Posterior cingulate gyrus (tissue), 11 donors: ENCODE measurements at places on chromosomes 12 and 14.

DNA sequence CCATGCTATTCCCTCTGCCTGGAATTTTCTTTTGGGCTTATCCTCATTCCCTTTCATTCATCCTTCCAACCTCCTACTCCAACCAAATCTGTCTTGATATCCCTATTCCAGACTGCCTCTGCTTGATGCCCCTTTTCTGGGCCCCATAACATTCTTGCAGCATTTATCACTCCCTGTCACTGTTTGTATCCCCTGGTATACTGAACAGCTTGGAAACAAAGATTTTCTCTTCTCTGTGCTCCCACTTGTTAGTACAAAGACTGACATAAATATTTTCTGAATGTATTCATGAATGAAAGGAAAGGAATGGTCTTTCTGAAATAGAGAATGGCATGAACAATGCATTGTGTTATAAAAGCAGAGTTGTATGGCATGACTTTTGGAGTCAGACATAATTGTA, 7.5 kb downstream of the IRAK4 start:
- no peak for DNase-seq

DNA sequence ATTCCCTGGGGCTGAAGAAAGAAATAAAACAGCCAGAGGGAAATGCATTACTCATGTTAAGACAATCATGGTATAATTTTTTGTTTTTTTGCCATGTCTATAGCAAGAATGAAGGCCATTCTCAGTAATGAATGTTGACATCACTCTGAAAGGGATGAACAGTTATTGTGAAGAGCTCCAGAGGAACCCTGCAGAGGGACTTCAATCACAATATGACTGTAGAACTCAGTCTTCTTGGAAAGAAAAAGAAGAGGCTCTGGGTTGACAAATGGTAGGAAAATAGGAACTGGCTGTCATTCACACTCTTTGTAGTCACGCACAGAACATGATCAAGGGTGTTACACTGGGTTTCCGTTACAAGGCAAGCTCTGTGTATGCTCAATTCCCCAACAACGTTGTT, 73.8 kb upstream of the DACT1 start:
- DNase-seq, result no peak

DNA sequence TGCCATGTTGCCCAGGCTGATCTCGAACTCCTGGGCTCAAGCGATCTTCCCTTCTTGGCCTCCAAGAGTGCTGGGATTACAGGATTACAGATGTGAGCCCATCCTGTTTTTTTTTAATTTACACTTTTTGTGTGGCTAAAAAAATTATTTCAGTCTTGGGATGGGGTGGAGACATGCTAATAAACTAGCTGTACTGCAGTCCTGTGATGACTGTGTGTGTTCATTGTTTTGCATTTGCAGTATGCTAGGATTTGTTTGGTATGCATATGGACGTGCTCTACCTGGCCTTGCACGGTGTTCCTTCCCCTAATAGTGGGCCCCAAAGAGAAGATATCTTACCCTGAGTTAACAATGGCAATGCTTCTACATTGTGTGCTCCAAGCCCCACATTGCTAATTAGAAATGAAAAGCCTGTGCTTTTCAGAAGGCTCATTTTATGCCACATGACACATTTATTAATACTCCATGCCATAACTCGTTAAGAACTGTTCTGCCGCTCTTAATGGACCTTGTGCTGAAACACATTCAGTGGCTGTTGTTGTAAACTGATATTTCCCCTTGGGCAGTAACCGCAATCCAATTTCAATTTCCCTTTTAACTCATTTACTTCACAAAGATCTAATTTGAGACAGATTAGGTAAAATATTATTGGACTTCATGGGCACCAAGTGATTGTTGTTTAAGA, 86.4 kb downstream of the SCN8A start:
- no peak for DNase-seq

DNA sequence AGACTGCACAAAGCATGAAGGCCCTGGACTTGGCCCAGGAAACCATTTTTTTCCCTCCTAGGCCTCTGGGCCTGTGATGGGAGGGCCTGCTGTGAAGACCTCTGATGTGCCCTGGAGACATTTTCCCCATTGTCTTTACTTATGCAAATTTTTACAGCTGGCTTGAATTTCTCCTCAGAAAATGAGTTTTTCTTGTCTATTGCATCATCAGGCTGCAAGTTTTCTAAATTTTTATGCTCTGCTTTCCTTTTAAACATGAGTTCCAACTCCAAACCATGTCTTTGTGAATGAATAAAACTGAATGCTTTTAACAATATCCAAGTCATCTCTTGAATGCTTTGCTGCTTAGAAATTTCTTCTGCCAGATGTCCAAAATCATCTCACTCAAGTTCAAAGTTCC, 43.7 kb upstream of the TRHDE start:
- no peak for DNase-seq

GRCh38 chr12:76024102-76024781, 7.3 kb downstream of the PHLDA1 start:
- DNase-seq, result no peak

DNA sequence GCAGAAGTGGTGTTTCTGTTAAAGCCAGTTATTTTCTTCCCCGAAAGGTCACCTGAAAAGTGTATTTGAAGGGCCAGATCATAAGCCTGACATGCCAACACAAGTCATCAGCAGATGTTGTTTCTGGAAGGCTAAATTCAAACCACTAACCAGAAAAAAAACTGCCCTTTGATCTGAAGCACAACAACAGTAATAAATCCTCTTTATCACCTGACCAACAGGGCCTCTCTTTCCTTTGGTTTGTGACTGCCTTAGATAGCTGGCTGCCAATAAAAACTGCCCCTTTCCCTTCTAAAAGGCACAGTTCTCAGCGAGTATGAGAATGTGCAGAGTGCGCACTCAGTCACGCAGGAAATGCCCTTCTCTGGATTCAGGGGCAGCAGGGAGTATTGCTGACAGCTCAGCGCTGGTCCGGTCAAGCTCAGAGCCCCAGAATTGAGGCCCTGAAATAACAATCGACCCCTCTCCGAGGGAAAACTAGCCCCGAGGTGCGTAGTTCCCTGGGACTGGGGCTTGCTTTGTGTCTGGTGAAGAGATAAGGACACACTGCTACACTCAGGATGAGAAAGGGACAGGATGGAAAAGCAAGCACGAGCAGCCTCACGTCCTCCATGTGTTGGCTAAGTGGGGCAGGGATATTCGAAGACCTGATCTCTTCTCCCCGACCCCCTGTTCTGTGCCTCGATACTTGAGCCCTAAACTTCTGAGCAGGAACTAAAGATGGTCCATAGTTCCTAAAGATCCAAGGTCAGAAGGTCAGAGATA, 184.2 kb upstream of the GZMB start:
- DNase-seq, result no peak

- no peak for DNase-seq
Measured at GRCh38 chr12:51382173-51382572, 9.0 kb downstream of the GALNT6 start.

GRCh38 chr14:38873941-38874612, 229.0 kb downstream of the SEC23A start:
- DNase-seq, result no peak

DNA sequence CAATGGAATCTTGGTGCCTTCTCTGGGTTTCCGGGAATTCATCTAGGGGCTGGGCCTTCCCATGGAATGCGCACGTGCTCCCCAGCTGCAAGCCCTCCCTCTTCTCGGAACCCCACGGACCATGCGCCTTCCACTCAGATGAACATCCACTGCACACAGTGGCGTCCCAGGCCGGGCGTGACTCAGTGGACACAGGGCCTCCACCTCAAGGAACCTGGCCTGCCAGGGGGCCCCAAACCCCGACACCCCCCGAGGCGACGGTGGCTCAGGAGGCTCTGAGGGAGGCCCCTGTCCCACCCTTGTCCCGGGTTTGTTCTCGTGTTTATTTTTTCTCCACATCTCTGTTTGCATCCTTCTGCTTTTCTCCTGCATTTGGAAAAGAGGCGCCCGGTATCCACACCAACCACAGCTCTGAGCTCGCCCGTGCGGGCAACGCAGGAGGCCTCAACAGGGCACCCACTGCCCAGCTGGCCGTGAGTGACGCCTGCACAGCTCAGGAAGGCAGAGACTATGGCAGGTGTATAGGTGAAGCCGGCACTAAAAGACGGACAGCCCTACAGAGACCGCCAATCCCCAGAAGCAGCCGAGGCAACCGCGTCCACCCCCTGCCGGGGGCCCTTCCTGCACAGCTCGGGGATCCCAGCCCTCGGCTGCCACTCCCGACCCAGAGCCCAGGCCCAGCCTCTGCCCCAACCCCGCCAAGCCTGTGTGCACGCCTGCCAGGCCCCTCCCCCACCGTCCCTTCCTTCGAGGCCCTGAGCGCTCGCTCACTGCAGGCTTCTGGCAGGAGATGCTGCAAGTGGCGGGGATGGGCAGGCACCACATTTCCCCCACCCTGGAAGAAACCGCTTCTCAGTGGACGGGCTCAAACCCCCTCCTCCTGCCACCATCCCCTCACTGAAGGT, 23.8 kb upstream of the GALNT9 start:
- DNase-seq, result no peak

DNA sequence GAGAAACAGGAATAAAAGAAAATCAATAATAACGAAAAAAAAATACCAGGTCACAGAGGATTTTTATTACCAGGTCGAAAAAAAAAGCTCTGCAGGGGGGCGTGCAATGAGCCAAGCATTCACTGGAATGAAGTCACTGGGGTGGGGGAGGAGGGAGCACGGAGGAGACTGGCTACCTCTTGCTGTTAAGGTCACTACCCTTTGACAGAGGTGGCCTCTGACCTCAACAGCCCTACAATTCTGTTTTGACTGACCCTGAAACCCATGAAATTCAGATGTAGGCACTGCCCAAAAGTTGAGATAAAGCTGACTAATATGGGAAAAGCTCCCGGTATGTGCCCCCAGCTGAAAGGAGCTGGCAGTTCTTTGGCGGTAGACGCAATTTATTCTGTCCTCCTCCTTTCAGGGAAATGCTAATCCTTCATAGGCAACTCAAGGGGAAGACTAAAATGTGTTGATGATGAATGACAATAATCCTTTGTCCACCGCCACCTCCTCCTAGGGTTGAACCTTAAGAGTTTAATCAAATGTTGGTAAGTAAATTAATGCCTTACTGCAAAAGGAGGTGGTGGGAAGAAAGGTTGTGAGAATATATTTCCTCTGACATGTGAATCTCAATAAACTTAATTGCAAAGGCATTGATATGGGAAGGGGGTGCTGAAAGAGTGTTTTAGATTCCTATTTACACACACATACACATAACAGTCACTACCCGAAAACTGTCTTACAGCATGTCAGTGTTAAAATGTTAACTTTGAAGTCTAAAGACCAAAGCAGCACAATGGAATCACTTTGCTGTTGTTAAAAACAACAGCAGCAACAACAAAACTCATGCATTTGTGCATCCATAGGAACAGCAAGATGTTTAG, 6.3 kb upstream of the RIC8B start:
- no peak for DNase-seq

DNA sequence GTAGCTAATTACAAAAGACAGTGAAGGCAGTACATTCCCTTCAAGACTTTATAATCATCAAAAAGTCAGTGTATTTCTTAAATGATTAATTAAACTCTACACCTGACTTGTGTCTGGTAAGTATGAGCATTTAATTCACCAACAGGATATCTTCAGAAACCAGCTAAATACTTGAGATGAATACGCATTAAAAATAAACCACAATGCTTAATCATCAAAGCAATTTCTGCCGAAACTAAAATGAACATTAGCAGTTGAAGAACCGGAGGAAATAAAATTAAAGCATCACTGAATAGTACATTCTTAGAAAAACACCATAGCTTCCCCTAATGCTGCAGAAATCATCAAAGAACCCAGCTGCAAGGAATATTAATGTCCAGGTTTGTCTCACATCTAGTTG, 32.7 kb downstream of the SLC25A21 start:
- DNase-seq, result no peak

- DNase-seq, result no peak
Measured at GRCh38 chr12:3427956-3428355, 63.0 kb upstream of the PRMT8 start.

DNA sequence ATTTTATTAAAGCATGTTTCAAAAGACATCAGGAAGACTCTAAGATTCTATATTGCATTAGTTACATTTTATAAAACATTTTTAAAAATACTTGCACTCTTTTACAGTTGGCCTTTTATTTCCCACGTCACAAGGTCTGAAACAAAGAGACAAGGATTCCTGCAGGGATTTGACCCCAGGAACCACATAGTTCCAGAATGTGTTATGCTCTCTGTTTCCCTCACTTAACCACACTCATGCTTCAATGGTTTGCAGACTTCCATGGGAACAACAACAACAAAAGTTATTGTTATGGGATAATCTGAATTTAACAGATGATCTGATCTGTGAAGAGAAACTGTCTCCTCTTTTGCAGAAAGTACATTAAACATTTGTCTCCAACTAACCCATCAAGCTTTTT, 104.3 kb upstream of the PPFIA2 start:
- no peak for DNase-seq

DNA sequence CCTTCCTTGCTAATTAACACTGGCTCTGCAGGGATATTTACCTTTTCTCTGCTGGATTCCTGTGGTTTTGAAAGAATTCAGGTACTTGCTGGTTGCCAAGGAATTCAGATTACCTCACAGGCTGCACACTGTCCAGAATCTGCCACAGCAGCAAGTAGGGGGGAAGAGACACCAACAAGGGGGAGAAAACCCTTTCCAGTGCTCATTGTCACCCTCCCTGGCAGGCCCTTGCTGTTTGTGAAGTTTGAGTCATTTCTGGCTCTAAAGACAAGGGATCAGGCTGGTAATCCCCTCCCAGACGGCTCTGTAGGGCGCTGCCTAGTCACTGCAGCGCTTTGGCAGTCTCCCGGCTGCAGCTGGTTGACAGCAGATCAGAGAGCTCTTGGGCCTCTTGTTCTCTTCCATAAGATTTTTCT, 50.8 kb downstream of the TTLL5 start:
- DNase-seq, result peak; percentile 61

DNA sequence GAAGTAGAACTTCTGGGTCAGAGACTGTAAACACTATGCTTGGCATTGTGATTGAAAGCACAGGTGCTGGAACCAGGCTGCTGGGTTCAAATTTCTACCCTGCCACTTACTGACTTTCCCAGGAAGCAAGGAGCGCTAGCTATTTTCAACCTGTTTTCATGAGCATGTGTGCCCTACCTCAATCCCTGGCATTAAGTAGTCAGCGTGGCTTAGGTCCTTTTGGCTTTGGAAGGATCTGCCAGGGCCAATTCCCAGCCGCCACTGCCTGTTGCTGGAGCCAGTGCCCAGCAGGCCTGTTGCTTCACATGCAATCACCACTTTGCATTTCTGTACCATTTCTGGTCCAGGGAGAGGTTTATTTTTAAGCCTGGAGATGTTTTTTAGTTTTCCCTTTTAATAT, 196.3 kb downstream of the TRHDE start:
- no peak for DNase-seq

DNA sequence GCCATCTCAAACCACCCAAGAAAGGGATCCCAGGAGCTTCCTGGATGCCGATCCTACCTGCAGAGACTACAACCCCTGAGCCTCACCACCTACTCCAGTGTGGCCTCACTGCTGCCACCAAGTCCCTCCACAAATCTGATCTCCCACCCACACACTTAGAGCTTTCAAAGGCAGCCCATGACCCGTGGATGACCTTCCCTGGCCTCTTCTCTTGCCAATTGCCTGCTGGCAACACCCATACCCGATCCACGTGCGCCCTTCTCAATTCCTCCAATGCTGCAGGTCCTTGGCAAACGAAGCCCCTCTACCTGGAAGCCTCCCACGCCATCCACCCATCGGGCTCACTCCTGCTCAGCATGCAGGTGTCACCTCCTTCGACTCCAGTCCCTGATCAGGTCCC, 30.7 kb downstream of the HVCN1 start:
- DNase-seq, result no peak

- DNase-seq, result peak; percentile 54
Measured at GRCh38 chr12:130142736-130143135, 19.5 kb upstream of the FZD10 start.

- no peak for DNase-seq
Measured at GRCh38 chr12:24066865-24067264, 117.4 kb upstream of the SOX5 start.
